RPMI7951 (cell line): ENCODE measurements at places on chromosomes 3 and 15. TPM values are rescaled to one million over a fixed set of nuclear protein-coding genes. Genes with fewer than 3 reads are reported as not detected.

Gene CGNL1
- total RNA-seq, result under 0.01 TPM in 2 replicates

Gene BLM
- total RNA-seq, result 12.9 and 16.1 TPM in 2 replicates

Gene TIGIT
- not detected in 2 replicates for total RNA-seq

Gene SUSD5
- total RNA-seq, result 4.6 and 7.5 TPM in 2 replicates

Gene CHL1
- total RNA-seq, result 0.10 and 0.12 TPM in 2 replicates

Gene GOLGA6L10
- 0.10 and 0.24 TPM in 2 replicates for total RNA-seq

Gene ACAD11
- 17.8 and 18.4 TPM in 2 replicates for total RNA-seq

Gene SH2D7
- not detected in 2 replicates for total RNA-seq

Gene KIF15
- total RNA-seq, result 30.2 and 41.2 TPM in 2 replicates
